Epithelial cell of prostate (primary cell): ENCODE measurements at places on chromosomes 2 and 18.

DNA sequence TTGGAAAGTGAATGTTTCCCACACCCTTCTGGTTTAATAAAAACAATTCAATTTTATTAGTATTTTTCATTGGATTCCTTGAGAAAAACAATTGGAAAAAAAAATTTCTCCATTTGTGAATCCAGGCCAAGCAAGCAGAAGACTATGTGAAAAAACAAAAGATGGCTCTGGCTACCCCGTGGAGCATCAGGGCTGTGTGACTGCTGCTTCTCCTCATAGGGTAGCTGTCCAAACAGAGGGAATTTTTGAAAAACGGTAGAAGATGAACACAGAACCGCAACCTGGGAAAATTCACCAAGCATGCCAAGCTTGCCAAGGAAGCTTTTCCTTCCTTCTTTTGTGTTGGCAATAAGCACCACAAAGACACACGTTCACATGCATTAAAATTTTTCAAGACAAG lies 71.3 kb upstream of the ACVR2A start:
- no peak for DNase-seq

GRCh38 chr2:239619369-239619768 lies 218.5 kb upstream of the HDAC4 start:
- no peak for DNase-seq

- DNase-seq: no peak
Measured at GRCh38 chr18:28854964-28855363, 678.0 kb upstream of the CDH2 start.

GRCh38 chr18:46310258-46310657 lies 206.1 kb downstream of the HAUS1 start:
- DNase-seq: no peak

DNA sequence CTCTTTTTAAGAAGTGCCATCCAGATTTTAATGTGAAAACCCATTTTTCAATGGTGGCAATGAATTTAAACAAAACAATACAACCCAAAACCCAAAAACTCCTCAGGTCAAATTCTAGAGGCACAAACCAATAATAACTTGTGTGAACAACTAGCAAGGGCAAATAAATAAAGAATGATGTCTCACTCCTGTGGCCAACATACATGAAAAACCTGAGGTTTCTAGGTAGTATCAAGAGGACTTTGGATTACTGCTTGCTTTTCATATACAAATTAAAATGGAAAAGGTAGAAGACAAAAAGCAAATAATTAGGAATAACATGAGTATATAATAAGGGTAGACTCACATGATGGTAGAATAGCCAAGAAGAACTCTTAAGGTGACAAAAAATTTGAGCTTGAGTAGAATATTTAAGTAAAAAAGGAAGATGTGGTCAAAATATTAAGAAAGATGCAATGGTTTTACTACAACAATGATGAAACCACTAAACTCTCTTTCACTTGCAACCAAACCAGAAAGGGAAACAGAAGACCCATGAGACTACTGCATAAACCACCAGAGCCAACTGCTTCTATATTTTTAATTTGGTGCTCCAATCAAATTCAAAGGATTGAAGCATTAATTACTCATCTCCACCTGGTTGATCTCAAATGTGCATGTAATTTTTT lies 53.5 kb downstream of the DARS1 start:
- no peak for DNase-seq

- DNase-seq: no peak
Measured at GRCh38 chr2:172448544-172449267, 21.3 kb downstream of the ITGA6 start.

DNA sequence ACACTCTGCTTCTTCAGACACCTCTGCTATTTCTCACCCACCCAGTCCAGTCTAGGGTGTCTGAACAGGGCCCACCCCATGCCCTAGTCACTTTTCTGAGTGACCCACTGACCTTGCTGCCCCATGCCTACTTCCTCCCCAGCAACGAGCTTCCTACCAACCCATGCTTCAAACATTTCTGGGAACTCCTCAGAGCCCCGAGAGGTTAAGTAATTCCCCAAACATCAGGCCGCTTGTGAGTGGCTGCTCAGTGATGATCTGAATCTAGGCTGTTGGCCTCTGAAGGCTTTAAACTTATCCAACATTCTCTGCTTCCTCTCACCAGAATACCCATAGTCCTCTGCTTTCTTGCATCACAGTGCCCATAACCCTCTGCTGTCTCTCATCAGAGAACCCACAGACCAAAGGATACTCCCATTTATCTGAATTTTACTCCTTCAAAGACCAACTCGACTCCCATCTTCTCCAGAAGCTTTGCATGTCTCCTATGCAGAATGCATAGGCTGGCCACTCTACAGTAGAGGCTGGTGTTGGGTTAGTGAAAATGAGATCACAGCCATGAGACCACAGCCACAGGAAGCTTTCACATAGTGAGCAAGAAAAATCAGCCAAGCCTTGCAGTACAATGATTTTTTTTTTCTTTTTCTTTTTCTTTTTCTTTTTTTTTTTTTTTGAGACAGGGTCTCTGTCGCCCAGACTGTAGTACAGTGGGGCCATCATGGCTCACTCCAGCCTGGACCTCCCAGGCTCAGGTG lies 309.5 kb upstream of the LYPD1 start:
- no peak for DNase-seq

DNA sequence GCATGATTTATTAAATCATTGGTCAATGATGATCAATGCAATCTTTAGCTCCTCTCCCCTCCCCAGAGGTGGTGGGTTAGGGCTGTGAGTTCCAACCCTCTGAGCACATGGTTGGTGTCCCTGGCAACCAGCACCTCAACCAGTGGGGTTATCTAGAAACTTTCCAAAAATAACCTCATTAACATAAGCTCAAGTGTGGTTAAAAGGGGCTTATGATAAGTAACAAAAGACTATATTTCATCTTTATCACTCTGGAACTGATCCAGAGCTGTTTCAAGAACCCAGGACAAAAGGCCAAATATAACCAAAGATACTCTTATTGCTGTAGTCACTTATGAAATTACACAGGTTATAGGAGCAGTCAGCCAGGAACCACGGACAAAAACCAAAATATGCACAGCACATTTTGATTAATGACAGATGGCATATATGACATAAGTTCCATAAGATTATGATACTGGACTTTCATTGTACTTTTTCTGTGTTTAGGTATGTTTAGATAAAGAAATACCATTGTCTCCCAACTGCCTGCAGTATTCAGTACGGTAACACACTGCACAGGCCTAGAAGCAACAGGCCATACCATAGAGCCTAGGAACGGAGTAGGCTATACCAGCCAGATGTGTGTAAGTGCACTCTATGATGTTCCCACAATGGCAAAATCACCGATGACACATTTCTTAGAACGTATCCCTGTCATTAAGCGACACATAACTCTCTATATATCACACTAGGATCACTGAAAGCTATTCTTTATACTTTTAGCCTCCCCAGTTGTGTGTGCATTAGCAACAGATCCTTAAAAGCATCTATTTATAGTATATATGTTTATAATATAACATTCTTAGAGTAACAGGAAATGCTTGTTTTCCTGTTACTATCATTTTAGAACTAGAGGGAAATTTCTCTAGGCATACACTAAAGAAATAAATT lies 31.9 kb downstream of the KIDINS220 start:
- no peak for DNase-seq
